NCI-H187 treated with DMSO at 0.1 percent for 48 hours (cell line): ENCODE measurements at places on chromosomes 6 and 20.

DNA sequence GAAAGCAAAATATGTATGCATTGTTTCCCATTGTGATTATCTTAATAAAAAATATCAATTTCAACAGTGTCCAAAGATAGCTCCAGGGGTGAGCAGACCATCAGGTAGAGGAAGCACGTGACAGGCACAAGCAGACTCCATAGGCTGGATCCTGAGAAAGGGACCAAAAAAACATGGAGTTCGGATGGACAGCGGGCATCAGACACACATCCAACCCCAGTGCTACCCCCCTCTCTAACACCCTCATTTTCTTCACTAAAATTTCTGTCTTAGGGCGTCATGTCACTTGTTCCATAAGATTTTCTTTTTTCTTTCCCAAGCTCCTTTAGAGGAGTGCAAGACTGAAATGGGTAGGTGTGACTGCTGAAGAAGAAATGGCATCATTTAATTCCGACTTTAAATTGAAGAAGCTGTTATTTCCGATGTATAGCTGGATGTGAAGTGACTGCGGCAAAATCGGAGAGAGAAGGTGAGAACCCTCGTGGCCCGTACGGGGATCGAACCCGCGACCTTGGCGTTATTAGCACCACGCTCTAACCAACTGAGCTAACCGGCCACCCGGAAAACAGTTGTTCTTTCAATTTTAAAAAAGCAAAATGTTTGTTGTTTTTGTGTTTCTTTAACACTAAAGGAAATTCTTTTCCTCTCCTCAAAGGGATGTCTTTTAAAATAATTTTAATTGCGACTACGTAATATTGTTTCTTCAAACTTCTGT lies 10.3 kb upstream of the PRSS16 start:
- DNase-seq, result no peak

DNA sequence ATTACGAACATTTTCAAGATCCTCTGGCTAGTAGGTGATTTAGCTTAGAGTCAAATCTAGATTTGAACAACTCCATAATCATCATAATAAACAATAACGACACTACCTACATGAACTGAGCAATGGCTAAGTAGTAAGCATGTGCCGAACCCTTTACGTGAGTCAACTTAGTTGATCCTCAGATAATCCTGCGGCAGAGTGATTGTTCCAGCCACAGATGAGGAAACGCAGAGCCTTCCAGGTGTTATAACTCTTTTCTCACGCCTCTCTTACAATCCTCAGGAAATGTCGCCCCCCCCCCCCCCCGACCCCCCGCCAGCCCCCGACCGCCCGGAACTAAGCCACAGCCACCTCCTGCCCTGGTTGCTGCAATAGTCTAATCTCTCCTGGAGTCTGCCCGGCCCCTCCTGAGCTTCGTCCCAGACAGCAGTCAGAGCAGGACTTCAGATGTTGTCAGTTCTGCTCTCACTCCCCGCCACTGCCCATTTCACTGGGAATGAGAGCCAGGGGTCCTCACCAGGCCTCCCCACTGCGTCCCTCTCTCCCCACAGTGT lies 141.5 kb upstream of the AGPAT4 start:
- no peak for DNase-seq

DNA sequence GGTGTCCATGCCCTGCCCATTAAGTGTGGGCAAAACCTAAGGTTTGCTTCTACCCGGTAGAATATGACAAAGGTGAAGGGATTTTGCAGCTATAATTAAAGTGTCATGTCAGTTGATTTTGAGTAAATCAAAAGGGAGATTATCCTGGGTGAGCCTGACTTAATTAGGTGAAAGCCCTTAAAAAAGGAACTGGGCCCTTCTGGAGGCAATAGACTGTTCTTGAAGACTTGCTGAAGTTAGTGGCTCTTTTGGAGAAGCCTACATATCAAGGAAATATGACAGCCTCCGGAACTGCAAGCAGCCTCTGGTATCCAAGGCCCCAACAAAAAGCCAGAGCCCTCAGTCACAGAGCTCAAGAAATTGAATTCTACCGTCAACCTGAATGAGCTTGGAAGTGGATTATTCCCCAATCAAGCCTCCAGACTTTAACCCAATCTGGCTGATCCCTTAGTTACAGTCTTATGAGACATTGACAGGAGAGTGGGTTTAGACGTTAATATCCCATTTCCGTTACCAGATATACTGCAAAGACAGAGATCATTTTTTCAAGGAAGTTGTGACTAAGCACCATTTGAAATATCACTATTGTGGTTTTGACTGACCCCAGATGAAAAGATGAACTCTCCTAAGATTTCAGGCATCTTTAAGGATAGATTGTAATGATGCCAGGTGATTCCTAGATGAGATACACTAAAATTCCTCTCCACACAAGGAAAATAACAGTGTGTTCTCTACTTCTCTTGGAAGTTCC lies 303.4 kb downstream of the PLCB1 start:
- DNase-seq, result no peak

DNA sequence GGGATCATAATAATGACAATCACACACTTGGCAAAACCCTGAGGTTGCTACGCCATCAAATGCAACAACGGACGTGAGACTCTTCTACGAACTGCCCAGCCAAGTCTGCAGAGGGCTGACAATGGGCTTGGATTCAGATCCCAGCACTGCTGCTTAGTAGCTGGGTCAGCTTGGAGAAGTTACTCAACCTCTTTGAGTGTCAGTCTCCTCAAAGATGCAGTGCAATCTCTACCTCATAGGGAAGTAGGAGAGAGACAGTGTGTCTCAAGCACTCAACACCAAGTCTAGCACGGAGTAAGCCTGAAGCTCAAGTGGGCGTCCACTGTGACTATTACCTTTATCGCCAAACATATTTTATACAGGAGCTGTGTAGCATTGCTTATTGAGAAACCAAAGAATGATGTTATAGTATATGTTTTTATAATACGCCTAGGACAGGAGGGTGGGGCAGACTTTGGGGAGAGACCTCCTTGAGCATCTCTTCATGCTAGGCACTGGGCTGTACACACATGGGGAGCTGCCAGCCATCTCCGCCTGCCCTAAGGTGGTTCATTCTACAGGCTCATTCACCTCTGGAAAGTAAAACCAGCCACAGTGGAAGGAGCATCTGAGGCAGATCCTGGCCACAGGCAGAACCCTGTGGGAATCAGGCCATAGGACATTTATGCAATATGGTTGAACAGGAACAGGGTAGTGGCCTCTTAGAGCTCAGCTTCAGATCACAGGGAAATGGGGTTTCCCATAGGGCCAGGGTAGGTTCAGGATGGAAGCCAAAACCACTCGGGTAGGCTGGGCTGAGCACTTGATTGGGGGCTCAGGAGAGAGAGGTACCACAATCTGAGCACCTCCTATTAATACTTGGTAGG lies 160.2 kb downstream of the MRPL14 start:
- DNase-seq, result no peak

DNA sequence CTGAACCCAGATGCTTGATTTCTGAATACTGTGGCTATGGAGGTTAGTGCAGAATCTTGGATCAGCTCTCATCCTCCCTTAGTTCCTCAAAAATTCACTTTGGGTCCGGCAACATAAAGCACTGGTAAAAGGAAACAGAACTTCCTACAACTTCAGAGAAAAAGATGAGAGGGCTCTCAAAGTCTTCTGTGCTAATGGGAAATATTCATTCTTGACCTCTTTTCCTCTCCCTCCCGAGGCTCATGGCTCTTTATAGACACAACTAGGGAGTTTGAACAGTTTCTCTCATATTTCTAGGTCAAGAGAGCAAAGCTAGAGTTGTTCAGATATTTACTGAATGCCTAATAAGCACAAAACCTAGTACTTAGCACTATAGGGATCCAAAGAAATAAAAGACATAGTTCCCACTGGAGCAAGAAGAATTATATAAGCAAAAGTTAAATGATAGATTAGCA lies 124.1 kb upstream of the TCF21 start:
- DNase-seq, result no peak

- no peak for DNase-seq
These were observed 206.5 kb upstream of the ZNF184 start for GRCh38 chr6:27679308-27679963.

- DNase-seq, result no peak
These were observed 100.0 kb downstream of the CD24 start for GRCh38 chr6:106874481-106874880.

DNA sequence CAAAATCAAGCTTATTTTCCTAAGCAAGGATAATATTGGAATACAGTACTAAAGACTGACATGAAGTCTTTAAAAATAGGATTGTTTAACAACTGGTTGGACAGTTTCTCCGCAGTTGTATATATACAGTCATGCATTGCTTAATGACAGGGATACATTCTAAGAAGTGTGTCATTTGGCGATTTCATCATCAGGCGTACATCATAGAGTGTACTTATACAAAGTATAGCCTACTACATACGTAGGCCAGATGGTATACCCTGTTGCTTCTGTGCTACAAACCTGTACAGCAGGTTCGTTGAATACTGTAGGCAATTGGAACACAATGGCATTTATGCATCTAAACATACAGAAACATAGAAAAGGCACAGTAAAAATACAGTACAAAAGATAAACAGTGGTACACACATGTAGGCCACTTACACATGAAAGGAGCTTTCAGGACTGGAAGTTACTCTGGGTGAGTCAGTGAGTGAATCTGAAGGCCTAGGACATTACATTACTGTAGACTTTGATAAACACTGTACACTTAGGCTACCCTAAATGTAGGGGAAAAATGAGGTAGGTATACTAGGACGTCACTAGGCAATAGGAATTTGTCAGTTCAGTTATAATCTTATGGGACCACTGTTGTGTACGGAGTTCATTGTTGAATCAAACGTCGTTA lies 20.1 kb downstream of the HECA start:
- no peak for DNase-seq

- no peak for DNase-seq
These were observed 10.5 kb upstream of the CCR6 start for GRCh38 chr6:167112421-167112820.

DNA sequence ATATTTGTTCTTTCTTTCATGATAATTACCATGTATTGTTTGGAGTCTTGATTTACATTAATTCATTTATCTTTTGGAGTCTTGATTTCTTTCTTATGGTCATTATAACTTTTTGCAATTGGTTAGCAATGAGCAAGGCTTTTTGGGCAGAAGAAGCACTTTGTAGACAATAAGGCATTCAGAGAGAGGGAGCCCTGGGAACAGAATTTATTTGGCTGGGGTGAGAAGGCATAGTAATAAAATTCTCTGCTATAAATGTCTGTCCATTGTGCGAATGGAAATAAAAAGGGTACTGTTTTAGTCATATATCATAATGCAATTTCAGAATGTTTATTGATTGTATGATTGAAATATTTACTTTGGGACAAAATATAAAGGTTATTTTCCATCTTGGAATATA lies 147.0 kb downstream of the SLC35F1 start:
- no peak for DNase-seq

DNA sequence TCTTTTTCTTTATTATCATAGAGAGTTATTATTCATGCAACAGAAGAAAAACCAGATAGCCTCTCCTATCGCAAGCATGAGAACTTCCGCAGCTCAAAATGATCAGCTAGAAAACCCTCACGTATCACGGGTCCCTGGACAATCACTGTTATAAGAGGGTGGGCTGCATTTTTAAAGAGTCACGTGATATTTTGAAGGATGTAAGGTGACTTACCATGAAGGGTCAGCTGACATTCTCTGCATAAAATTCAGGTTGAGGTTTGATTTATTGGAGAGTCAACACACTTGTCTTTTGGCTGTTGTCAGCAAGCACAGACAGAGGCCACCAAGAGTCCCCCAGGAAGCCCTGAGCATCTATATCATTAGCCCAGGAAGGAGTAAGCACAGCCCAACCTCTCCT lies 39.5 kb downstream of the ID4 start:
- DNase-seq, result no peak

DNA sequence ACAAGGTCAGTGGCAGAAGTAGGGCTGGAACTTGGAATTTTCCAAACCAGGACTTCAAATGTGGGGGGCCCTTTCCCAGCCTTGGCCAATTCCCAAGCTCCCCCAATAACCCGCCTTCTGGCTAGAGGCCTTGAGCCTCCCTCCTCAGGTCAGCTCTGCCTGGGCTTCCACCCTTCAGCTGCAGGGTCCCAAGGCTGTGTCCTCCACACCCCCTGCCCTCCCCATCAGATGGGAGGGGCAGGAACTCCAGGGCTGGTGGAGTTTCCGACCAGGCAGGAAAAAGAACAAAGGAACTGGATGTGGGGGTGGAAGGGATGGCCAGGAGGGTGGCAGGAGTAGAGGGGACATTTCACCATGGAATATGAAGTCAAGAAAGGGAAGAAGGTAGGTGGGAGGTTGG lies at the start of gene CCM2L:
Gene CCM2L, plus strand, starts transcription at position 338 of the 400 bp plus-strand sequence. Its CDS starts 17 bp downstream, at position 355.
- no peak for DNase-seq

DNA sequence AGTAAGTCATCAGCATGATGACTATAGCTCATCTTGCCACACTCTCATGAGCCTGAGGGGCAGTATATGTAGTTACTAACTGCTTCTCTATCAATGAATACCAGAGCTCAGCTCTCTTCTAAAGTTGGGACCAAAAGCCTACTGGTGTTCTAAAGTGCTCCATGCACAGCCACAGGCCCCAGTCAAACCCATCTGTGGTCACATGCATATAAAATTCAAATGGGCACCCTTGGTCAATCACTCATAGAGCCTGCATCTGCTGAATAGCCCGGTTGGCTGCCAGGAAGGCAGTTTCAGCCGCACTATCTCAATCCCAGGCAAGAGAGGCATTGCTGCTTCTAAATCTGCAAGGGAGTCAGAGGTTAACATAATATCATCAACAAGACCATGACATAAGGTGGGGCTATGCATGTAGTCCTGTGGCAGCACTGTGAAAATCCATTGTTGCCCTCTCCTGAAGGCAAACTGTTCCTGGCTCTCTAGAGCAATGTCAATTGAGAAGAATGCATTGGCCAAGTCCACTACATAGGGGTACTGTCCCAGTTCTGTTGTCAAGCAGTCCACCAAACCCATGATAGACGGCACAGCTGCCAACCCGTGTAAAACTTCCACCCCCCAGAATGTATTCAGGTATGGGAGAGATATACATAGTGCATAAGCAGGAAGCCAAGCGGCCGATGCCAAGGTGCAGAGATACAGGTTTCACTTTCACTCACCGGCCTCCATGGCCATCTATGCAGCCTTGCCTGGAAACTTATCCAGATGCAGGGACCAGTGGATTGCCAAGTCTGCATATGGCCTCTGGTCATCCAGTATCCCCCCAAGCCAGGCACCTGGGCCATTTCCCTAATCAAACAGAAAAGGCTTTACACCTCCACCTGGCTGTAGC lies 76.2 kb downstream of the ALDH8A1 start:
- DNase-seq, result no peak

DNA sequence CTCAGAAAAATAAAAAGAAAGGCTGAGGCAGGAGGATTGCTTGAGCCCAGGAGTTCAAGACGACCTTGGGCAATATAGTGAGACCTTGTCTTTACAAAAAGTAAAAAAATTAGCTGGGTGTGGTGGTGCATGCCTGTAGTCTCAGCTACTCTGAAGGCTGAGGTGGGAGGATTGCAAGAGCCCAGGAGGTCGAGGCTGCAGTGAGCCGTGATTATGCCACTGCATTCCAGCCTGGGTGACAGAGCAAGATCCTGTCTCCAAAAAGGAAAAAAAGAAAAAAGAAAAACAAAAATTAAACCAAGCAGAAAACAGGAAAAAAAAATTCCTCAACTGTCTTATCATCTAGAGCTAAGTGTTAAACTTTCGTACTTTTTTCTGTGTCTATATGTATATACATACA lies 12.4 kb upstream of the SRSF3 start:
- no peak for DNase-seq
